Fibroblast of lung (primary cell): ENCODE measurements at places on chromosomes 4 and X.

GRCh38 chr4:53465281-53465680 is 87.8 kb downstream of the FIP1L1 start:
- DNase-seq, result no peak

DNA sequence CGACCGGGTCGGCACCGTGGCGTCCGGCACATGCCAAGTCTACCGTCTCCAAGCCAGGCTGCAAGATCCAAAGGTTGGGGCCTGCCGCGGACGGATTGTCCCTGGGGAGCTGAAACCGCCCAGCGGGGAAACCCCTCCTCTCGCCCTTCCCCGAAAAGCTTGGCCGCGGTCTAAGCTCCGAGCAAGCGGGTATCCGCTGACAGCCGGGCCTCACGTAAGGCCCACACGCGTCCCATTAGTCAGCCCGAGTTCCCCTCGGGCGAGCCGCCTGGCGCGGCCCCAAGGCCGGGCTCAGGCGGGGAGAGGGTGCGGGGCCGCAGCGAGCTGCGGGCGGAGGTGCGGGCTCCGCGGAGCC is 6.8 kb upstream of the BCOR start:
- DNase-seq, result peak; percentile 55

- no peak for DNase-seq
These were observed 291.5 kb upstream of the GALNTL6 start for GRCh38 chr4:171521726-171522125.

GRCh38 chr4:94413085-94413840 is 38.5 kb upstream of the PDLIM5 start:
- peak; percentile 33 for DNase-seq

DNA sequence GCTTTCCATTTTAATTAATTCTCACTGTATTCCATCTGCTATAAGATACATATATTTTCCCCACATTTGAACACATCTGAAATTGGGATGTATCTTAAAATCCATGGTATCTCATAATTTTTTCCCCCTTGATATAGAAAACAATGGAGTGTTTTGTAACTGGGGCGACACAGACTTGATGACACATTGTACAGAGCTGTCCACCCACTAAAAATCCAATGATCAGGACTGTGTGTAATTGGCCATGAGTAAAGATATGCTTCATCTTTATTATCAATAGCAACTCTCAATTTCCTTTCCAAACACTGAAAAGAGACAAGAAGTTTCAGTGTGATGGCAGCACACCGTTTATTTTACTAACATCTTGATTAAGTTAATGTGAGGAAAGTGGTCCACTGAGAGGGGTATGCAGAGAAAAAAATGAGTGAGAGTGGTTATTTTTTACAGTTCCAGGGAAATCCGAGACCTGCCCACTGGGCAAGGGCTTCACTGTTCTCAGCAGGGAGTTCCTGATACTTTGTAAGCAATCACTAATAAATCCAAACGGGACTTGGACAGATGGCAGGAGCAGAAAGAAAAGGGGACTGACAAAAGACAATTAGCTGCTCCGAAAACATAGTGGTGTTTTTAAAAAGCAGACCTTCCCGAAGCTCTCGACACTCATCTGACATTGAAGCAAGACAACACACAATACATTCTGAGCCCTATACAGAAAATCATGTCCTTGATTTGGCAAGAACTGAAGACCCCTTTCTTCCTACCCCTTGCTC is 149.4 kb downstream of the TSPAN5 start:
- no peak for DNase-seq

DNA sequence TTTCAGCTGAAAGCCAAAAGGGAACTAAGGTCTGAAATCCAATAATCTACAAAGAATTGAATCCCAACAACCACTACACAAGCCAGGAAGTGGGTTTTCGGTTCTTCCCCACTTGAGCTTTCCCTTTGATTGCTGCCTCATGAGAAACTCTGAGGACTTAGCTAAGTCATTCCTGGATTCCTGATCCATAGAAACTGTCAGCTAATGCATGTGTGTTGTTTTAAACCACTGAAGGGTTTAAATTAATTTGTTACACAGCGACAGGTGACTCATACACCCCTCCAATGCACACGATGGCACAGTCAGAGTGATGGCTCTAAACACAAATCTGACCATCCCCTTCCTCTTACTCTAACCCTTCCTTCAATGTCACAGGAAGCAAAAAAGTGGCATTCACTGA is 282.9 kb downstream of the RAB28 start:
- DNase-seq, result peak; percentile 5

GRCh38 chrX:131054906-131055305 is 3.2 kb upstream of the ARHGAP36 start:
- no peak for DNase-seq

DNA sequence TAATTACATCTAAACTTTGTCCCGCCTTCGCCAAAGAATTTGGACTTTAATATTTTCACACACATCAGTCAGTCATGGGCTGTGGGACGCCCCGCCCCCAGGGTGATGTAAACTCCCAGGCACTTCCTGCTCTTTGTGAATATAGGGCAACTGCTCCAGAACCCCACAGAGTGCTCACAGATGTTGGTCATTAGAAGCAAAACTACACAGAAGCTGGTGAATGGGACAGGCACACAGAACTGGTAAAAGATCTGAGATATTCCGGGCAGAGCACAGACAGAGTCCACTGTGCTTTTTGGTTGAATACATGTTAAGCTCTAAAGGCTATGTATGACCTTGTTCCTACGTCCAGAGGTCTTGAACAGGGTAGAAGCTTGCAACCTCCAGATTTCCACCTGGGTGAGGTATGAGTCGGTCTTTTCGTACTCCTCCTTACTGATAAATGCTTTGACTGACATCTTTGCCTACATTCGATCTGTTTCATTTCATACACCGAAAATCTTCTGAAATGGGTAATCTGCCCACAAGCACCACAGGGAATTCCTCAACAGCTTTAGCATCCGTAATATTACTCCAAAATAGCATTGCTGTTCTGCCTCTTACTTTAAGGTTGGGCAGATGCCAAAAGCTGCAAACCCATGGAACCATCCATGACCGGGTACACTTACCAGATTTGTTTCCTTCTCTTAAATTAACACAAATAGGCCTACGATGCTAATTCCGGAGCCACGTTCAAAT is 144.6 kb downstream of the AMELX start:
- peak; percentile 53 for DNase-seq

GRCh38 chrX:47169726-47170515 is 23.7 kb upstream of the UBA1 start:
- DNase-seq, result peak; percentile 63

GRCh38 chr4:38967260-38968095 is 64.7 kb downstream of the TMEM156 start:
- DNase-seq, result peak; percentile 97

- no peak for DNase-seq
These were observed 671.6 kb downstream of the IQCM start for GRCh38 chr4:149144060-149144459.
